ENCODE measurements at places on chromosomes 7 and 10. TPM values are rescaled to one million over a fixed set of nuclear protein-coding genes. Genes with fewer than 3 reads are reported as not detected.
A peak's percentile ranks its signal among the peaks of the same experiment; 100 is the strongest.

The IDE gene
- total RNA-seq, result 50.5 TPM

DNA sequence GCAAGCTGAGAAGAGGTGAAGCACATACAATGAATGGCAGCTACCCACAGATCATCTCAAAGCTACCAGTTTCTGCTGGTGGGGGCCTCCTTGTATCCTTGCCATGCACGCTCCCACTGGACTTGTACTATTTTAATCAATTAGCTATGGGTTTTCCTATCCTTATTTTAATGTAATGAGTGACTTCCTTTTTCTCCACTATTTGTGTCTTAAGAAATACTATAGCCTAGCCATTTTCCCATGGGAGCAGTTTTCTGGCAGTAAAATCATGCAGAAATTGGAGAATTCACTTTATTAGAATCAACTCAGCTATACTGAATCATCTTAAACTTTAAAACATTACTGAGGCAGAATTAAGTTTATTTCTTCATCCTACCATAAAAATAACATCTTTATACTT lies 73.5 kb downstream of the CTNNA3 start:
- no peak for DNase-seq

- DNase-seq, result no peak
Measured at GRCh38 chr10:12890958-12891357, 110.6 kb downstream of the CCDC3 start.

GRCh38 chr10:69965919-69966662 lies 86.6 kb upstream of the MACROH2A2 start:
- no peak for DNase-seq

The HECTD2 gene
- total RNA-seq, result 2.4 TPM

GRCh38 chr10:11750420-11750819 lies 8.2 kb downstream of the ECHDC3 start:
- no peak for DNase-seq

The FKBP6 gene
- total RNA-seq, result not detected

The NCF1 gene
- total RNA-seq, result 6.0 TPM

GRCh38 chr7:45174328-45174610 lies 16.7 kb downstream of the RAMP3 start:
- DNase-seq, result peak; percentile 6

DNA sequence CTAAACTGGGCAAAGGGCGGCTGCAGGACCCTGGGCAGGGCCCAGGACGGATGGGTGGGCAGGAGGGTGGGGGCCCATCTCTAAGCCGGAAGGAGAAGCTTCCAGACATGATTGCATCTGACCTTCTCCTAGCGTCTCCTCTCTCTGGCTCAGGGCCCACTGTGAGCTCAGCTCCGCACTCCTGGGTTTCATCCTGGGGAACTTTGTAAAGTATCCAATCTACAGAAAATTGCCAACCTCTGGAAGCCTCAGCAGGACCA lies 8.8 kb upstream of the RET start:
- DNase-seq, result peak; percentile 38

GRCh38 chr7:22114440-22114981 lies 168.8 kb upstream of the CDCA7L start:
- DNase-seq, result peak; percentile 48

The HKDC1 gene
- total RNA-seq, result not detected

- no peak for DNase-seq
Measured at GRCh38 chr10:14499601-14499904, 168.8 kb upstream of the FRMD4A start.

- no peak for DNase-seq
Measured at GRCh38 chr10:6973899-6974298, 393.8 kb upstream of the PRKCQ start.

The ADARB2 gene
- not detected for total RNA-seq

DNA sequence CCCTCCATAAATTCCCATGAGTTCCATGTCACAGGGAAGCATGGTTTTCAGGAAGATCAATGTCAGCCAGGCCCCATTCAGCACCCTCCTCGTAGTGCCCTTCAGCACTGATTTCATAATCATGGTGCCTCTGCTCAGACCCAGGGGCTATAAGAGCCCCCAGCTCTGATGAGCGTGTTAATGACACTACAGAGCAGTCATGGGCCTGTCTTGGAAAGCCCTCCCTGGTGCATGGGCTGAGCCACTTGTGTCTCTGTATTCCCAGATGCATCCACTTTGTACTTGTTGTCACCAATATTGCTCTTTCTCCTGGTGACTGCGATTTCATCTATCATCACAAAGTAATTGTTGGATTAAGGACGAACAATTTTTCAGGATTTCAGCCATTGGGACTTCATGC lies 154.6 kb downstream of the ADARB2 start:
- DNase-seq, result no peak

DNA sequence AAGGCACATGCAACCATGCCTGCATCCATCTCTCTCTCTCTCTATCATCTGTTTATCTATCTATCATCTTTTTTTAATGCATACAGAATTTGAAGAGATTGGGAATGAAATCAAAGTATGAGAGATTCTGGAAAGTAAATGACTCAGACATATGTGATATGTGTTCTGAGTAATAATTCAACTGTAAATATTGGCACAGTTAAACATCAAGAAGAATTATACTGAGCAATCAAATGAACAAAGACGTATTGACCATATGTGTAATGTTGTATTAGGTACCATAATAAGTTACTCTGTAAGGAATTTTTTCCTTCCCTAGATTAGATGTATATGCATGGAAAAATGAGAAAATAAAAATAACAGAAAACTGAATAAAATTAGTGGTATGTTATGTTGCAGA lies 108.3 kb downstream of the SUGCT start:
- DNase-seq, result no peak

- peak; percentile 47 for DNase-seq
Measured at GRCh38 chr7:67644151-67644550, 647.5 kb downstream of the TYW1 start.

DNA sequence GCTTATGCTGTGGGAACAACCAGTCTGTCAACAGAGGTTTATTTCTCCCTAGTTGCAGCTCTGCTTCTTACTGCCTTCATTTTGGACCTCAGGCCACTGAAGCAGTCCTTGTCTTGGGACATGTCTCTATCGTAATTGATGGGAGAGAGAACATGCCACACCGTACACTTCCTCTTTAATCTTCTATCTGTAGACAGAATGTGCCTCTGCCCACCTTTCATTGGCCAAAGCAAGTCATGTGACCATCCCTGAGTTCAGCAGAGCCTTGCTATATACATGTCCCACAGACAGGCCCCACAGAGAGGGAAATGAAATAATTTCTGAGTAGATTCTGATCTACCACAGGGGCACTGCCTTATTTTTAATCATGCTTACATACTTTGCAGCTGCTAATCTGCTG lies 98.0 kb downstream of the KCND2 start:
- no peak for DNase-seq

The PDE6C gene
- total RNA-seq, result not detected

The CDCA7L gene
- total RNA-seq, result 62.5 TPM

The OR2A1 gene
- not detected for total RNA-seq

The RHOBTB1 gene
- total RNA-seq, result 13.0 TPM

- no peak for DNase-seq
Measured at GRCh38 chr7:134105841-134106240, 21.3 kb upstream of the LRGUK start.

DNA sequence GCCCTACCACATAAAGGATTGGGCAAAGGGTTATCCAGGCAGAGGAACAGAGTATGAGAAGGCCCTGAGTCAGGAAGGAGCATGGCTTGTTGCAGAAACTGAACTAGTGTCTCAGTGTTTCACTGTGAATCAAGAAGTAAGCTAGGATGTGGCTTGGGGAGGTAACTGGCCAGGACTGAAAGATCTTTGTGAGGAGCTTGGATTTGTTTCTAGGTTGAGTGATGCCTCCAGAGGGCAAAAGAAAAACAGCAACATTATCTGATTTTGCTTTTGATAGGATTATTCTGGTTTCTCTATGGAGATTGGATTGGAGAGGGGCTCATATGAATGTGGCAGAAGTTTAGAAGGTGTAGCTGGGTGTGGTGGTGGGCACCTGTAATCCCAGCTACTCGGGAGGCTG lies 137.9 kb upstream of the HDAC9 start:
- no peak for DNase-seq

GRCh38 chr7:118872568-118872967 lies 648.1 kb downstream of the ANKRD7 start:
- DNase-seq, result no peak

DNA sequence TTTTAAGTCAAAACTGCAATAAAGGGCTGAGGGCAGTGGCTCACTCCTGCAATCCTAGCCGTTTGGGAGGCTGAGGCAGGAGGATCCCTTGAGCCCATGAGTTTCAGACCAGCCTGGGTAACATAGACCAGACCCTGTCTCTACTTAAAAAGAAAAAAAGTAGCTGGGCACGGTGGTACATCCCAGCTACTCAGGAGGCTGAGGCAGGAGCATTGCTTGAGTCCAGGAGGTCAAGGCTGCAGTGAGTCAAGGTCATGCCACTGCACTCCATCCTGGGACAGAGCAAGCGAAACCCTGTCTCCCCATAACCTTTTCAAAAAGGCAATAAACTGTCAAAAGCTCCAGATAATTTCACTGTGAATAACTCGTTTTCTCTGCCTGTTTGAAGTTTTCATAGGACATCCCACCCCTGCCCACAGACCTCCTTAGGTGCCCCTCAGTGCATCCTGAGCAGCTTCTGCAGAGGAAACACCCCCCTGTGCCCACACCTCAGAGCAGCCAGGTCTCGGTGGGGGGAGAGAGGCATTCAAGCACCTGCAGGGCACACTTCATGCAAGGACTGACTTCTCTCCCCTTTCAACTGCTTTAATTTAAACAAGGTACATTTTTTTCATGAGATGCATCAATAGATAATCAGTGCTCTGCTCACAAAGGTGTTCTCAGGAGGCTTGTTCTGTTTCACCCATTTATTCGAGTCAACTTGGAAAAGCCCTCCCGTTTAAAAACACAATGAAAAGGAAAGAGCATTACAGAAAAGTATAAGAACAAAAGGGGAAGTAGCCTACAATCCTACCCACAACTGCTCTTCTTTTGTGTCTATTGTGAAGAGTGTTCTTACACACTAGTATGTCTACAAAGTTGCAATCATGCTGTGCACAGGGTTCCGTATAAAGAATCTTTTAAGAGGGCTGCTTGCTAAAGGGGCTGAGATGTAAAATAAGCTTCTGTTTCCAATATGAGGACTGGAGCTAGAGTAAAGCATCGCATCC lies 104.9 kb downstream of the KMT2E start:
- no peak for DNase-seq

DNA sequence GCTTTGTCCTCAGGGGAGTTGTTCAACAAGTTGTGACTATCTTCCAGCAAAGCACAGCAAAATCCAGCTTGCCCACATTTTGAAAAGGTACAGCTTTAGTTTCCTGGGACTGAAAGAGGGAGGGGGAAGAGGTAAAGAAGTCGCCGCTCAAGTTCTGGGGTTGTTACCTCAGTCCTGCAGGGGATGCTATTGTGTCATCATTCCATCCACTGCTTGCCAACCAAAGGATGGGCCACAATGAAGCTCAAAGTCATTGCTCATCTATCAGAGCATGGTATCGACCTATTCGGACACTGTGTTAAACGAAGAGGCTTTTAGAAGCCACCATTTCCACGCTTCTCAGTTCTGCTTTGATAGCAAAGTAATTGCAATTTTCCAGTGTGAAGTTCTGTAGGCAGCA lies 34.3 kb downstream of the NPY start:
- no peak for DNase-seq

- peak; percentile 76 for DNase-seq
Measured at GRCh38 chr10:73889014-73889413, 14.7 kb upstream of the CAMK2G start.

The TFR2 gene
- total RNA-seq, result 0.13 TPM

DNA sequence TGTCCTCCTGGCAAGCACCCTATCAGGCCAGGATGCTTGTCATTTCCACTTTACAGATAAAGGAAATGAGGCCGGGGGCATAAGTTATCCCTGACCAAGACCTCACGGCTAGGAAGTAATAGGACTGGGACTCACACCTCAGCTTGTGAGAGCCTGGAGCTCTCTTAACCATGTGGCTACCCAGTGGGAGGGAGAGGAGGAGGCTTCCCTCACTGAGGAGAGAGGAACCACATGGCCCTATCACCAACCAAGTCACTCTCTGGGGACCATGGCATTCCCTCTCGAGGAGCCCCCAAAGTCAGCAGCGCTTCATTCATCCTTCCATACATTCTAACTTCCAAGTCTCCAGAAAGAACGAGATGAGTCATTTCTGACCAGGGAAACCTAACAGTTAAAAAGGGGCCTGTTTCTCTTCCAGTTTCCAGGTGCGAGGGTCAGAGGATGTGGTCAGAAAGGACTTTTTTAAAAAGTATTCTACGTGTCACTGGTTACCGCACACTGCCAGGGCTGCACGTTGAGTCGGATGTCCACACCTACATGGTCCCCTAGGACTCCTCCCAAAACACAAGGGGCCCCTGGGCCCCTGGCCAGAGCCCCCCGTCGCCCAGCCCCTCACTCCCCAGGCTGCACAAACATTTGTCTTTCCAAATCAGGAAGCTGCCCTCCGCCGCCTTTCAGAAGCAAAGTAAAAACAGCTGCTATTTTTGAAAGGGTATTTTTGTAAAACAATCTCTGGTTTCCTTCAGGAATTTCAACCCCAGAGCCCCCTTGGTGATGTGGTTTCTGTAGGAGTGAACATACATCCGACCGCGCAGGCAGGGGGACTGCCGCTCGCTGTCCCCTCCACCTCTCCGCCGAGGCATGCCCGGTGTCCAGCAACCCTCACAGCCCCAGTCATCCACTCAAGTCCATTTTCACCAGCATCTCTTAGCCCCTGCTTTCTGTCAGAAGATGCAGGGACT lies 128.2 kb upstream of the CHST15 start:
- no peak for DNase-seq

GRCh38 chr10:127993056-127993690 lies 86.3 kb downstream of the PTPRE start:
- DNase-seq, result no peak

The TAS2R41 gene
- not detected for total RNA-seq

GRCh38 chr7:142332421-142332820 lies 74.6 kb upstream of the PRSS58 start:
- no peak for DNase-seq

DNA sequence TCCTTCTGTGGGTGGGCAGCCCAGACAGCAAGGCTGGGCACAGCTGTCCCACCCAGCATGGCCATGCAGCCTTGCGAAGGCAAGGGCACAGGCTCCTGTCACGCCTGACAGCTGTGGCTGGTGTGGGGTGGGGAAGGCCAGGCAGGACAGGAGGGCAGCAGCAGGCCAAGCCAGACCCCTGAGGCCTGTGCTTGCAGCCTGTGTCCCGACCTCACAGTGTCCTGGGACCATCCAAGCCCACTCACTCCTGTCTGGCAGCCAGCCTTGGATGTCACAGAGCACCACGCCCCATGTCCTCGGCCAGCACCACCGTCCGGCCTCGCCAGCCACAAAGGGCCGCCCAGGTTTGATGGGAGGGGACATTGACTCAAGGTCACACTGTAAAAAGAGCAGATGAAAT lies 85.5 kb upstream of the LRRC4 start:
- DNase-seq, result no peak

- DNase-seq, result no peak
Measured at GRCh38 chr10:103983367-103983911, 16.5 kb downstream of the SLK start.

DNA sequence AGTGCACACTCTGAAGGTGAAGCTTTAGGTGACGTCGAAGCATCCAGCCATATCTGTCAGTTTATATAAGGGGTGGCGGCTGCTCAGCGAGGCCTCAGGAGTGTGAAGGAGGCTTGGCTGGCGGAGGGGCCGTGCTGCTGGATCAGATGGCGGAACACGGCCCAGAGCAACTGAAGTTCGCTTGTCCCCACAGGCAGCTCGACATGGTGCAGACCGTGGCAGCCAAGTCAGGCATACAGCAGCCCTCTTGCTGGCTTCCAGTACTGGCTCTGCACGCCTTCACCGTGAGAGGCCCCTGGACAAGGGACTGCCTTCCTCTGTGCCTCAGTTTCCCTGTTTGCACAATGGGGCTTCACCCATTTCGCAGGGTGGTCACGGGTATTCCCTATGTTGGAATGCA lies 443.5 kb downstream of the DNAJB6 start:
- DNase-seq, result peak; percentile 30

Data from Right ventricle myocardium superior (tissue), 1 donor.